ENCODE measurements at places on chromosomes 16 and 17. TPM values are rescaled to one million over a fixed set of nuclear protein-coding genes. Genes with fewer than 3 reads are reported as not detected.

The TELO2 gene
- total RNA-seq = 86.9 TPM

The OTOP3 gene
- not detected for total RNA-seq

The GP2 gene
- total RNA-seq = not detected

The PRSS33 gene
- total RNA-seq = 0.07 TPM
